ENCODE measurements at places on chromosomes 13 and 19.

- H3K4me1 ChIP-seq: peaks cover 23% of the 10 kb centered on the region
- no peak overlapping the region for H3K27ac ChIP-seq
- H3K4me3 ChIP-seq: peak overlapping the region; percentile 73
- peaks cover 54% of the 10 kb centered on the region for H3K27me3 ChIP-seq
Observed at GRCh38 chr13:102399791-102400674, 1.8 kb downstream of the FGF14 start.

GRCh38 chr19:32890841-32891240, 21.3 kb upstream of the SLC7A9 start:
- H3K27ac ChIP-seq: no peak overlapping the region
- no peaks in the 10 kb centered on the region for H3K27me3 ChIP-seq
- no peak overlapping the region for H3K4me3 ChIP-seq
- no peak for DNase-seq
- peaks cover 7% of the 10 kb centered on the region for H3K4me1 ChIP-seq
- peaks cover 24% of the 10 kb centered on the region for H3K36me3 ChIP-seq

DNA sequence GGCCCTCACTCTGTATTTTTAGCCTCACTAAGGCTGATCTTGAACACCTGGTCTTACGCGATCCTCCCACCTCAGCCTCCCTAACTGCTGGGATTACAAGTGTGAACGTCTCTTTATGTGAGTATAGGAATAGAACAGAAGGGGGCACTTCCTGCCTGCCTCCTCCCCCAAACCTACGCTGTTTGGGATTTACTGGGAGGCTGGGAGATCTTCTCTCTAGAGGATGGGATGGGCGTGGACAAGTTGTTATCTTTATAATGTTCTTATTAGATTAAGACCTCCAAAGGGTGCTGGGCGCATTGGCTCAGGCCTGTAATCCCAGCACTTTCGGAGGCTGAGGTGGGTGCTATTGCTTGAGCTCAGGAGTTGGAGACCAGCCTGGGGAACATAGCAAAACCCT, 2.9 kb upstream of the CSNK1G2 start:
- no peaks in the 10 kb centered on the region for H3K27me3 ChIP-seq
- H3K36me3 ChIP-seq: peaks cover 20% of the 10 kb centered on the region
- no peak for DNase-seq

GRCh38 chr13:69028936-69029335, 1078.7 kb upstream of the ATXN8OS start:
- no peak overlapping the region for H3K27ac ChIP-seq
- DNase-seq: no peak
- no peak overlapping the region for H3K4me3 ChIP-seq
- H3K4me1 ChIP-seq: no peaks in the 10 kb centered on the region
- H3K36me3 ChIP-seq: no peaks in the 10 kb centered on the region

DNA sequence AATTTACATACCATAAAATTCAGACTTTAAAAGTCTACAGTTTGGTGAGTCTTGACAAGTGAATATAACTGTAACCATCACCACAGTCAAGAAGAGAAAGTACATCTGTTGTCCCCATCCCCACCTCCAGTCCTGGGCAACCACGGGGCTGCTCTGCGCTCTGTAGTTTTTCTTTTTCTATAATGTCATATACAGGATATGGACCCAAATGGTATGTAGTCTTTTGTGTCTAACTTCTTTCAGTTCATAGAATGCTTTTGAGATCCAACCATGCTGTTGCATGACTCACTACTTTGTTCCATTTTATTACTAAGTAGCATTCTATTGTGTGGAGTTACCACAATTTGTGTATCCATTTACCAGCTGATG, 103.9 kb downstream of the DOCK9 start:
- peak overlapping the region; percentile 97 for H3K27ac ChIP-seq
- DNase-seq: peak; percentile 39
- peaks cover 47% of the 10 kb centered on the region for H3K4me1 ChIP-seq
- H3K4me3 ChIP-seq: no peak overlapping the region
- no peaks in the 10 kb centered on the region for H3K27me3 ChIP-seq
- H3K36me3 ChIP-seq: peaks cover 69% of the 10 kb centered on the region

GRCh38 chr19:30256496-30256850, 115.7 kb upstream of the ZNF536 start:
- no peaks in the 10 kb centered on the region for H3K36me3 ChIP-seq
- H3K4me3 ChIP-seq: no peak overlapping the region
- DNase-seq: no peak
- no peaks in the 10 kb centered on the region for H3K4me1 ChIP-seq

DNA sequence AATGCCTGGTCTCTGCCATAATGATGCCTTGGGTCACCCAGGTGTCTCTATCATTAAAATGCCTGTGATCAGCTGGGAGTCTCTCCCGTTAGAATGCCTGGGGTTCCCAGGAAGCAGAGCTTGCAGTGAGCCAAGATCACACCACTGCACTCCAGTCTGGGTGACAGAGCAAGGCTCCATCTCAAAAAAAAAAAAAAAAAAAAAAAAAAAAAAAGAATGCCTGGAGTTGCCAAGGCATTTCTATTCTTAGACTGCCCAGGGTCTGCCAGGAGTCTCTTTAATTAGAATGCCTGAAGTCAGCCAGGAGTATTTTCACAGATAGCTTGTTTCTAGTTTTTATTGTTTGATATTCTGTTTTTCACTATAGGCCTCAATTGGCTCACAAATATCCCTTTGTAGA, 1552.5 kb downstream of the UQCRFS1 start:
- H3K4me1 ChIP-seq: no peaks in the 10 kb centered on the region
- H3K4me3 ChIP-seq: no peak overlapping the region
- no peaks in the 10 kb centered on the region for H3K27me3 ChIP-seq
- no peak for DNase-seq
- H3K27ac ChIP-seq: no peak overlapping the region
- H3K36me3 ChIP-seq: no peaks in the 10 kb centered on the region

DNA sequence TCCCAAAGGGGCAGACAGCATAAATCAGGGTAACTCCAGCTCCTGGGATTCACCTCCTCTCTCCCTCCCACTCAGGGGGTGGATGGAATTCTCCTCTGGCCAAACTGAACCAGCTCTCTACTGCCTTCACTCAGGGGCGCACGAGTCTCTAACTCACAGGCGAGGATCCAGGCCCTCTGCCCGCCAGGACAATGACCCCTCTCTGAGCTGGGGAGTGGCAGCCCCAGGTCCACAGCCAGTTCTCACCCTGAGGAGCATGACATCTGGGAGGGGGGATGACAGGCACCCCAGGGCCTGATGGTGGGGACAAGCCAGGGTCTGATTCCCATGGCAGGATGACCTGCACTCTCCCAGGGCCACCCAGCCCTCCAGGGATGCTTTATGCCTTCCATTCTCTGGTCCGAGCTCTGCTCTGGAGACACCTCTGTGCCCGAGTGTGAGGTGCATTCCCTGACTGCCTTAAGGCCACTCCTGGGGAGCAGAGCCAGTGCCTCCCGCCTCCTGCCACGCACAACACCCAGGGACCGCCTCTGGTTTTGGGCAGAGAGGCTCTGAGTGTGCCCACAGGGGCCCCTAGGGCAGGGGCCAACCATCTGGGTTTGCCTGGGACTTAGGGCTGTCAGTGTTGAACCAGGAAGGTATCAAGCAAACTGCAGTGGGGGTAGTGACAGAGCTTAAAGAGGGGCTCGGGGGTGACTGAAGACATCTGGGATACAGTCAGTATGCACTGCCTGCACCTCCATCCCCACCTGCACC, 66.2 kb downstream of the GNG7 start:
- H3K27me3 ChIP-seq: peaks cover 12% of the 10 kb centered on the region

Measured in T-helper 2 cell treated with Interferon-gamma antibody and Interleukin-4, amounts not matched to agents 5 μg/mL and 100 μg/mL, for 36 hours (primary cell).